ENCODE measurements at places on chromosomes 12 and 14.

GRCh38 chr14:97924922-97925613, 1127.9 kb downstream of the VRK1 start:
- DNase-seq, result no peak

- DNase-seq, result no peak
Observed at GRCh38 chr12:16112612-16113560, 164.6 kb downstream of the SLC15A5 start.

- DNase-seq, result no peak
Observed at GRCh38 chr12:110993434-110993833, 73.1 kb upstream of the MYL2 start.

DNA sequence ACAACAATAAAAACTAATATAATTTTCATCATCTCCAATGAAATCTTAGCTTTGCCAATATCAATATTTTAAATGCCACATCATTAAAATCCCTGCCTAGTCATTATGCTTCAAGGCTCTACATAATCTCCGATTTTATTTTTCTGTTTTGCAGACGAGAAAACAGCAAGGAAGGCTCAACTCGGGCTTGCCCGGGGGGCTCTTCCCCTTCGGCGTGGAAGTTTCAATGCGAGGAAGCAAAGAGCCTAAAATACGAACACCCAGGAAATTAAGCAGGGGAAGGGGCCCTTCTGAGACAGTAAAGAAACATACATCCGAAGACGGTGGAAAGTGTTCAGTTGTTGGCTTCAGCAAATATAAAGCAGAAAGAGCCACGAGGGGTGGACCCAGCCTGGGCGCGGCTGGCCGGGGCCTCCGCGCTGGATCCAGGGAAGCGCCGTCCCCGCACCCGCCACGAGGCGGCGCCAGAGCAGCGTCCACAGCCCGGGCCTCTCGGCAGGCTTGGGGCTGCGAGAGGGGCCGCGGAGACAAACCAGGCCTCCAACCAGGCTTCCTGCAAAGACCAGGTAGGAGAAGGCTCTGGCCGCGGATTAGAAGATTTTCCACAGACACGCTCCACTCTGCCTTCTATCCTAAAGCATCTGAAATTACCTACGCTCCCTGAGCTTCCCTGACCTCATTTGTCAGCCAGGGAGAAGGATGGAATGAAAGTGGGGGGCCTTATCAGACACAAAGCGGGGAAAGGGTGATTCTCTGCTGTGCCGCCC, 77.2 kb downstream of the SERPINA3 start:
- peak; percentile 44 for DNase-seq

GRCh38 chr14:36439766-36440165, 80.3 kb downstream of the NKX2-1 start:
- DNase-seq, result no peak

GRCh38 chr12:28620281-28620680, 430.0 kb downstream of the CCDC91 start:
- no peak for DNase-seq

GRCh38 chr12:27868139-27868538, 88.1 kb upstream of the MANSC4 start:
- peak; percentile 98 for DNase-seq

DNA sequence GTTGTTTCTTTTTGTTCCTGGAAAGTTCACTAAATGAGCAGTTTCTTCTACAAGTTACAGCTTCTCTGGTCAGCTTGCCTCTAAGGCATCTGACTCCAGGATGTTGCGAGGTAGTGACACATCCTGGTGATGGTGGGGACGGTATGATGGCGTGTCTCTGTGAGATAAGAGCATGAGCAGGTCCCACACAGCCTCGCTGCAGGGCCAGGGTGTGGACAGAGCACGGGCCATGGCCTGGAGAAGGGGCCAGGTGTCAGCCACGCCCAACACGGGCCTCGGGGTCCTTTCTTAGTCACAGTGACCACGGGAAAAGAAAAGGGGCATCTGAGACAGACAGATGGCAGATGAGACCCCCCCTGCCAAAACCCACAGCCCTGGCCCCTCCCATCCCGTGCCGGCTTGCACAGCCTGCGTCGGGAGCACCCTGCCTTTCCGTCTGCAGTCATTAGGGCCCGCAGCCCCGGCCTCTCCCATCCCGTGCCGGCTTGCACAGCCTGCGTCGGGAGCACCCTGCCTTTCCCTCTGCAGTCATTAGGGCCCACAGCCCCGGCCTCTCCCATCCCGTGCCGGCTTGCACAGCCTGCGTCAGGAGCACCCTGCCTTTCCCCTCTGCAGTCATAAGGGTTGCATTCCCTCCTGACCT, 79.3 kb upstream of the DYNC1H1 start:
- no peak for DNase-seq

DNA sequence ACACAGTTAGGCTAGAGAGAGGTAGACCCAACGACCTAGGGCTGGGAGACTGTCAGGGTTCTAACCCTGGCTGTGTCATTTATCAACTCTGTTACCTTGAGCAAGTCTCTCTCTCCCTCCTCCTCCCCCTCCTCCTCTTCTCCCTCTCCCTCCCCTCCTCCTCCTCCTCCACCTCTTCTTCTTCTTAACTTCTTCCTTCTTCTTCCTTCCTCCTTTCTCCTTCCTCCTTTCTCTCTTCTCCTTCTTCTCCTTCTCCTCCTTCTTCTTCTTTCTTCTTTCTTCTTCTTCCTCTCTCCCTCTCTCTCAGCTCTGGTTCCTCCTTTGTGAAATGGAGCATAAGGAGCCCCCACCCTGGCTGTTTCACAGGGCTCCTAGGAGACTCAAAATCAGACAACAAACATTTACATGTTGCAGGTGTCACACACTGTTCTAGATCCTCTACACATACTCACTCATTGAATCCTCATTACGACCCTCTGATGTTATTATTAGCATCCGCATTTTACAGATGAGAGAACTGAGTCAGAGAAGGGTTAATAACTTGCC, 2.2 kb upstream of the KCNH3 start:
- DNase-seq, result no peak

DNA sequence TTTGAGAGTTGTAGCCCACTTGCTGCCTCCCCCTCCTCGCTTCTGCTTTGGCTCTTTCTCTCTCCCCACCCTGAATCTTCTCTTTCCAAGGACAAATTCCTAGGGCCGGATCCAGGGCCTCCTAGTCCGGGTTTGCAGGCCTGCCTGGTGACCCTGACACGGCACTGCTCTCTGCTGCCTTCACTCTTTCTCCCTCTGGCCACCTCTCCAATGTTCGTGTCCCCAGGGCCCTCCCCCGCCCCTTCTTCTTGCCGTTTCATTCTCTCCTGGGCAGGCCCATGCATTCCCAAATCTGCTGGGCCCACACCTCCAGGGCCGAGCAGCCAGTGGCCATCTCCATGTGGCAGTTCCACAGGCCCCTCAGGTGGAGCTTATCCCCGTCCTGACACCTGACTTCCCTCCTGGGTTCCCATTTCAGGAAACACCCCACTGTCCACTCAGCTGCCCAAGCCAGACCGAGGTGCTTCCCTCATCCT, 34.0 kb upstream of the CORO1C start:
- DNase-seq, result no peak

DNA sequence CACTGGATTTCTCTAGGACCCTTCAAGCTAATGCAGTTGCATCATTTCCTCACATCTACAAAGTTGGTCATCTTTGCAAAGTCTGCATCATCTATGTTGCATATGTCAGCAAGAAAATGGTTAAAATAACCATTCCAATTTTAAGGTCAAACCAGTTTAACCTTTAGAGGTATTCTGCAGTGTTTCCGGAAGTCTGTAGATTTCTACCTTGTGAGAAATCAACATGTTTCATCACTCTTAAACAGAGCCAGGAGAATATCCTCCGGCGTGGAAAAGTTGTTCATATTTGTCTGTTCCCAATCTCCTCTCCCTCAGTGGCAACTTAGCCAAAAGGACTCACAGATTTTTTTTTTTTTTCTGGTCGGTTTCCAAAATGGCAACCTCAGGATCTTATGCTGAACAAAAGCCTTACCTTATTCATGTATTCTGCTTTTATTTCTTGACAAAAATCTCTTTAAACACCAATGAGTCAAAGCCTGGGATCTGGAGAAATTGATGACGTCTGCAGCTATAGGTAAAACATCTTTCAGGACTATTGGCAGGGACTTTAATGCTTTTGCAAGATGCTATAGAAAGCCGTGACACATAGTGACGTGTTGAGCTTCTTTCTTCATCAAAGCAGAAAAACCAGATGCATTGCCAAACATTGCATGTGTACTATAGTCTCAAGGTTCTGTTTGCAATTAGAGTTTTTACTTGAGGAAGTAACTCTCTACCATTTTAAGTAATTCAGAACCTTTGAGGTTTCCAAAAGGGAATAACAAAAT, 16.0 kb upstream of the CDK17 start:
- peak; percentile 70 for DNase-seq

GRCh38 chr14:92922883-92923743, at the start of gene CHGA:
TSS of gene CHGA (plus strand) at chr14:92923150. CDS start at chr14:92923360, 210 bp downstream.
- DNase-seq, result peak; percentile 46

GRCh38 chr12:70823182-70823976, 97.2 kb downstream of the PTPRR start:
- no peak for DNase-seq
